CD4-positive, alpha-beta T cell treated with Interleukin-21 for 1 hour (primary cell): ENCODE measurements at places on chromosomes 13 and 19.

DNA sequence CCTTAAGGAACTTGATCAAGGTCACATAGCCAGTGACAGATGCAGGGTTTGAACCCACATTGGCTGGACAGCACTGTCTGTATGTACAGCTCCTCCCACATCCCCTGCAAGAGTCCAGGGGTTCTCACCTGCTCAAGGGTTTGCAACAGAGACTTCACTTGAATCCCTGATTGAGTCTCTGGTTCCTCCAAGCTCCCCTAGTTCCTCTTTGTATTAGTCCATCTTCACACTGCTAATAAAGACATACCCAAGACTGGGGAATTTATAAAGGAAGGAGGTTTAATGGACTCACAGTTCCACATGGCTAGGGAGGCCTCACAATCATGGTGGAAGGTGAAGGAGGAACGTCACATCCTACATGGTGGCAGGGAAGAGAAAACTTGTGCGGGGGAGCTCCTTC, 72.8 kb upstream of the CLDN10 start:
- no peak for DNase-seq

DNA sequence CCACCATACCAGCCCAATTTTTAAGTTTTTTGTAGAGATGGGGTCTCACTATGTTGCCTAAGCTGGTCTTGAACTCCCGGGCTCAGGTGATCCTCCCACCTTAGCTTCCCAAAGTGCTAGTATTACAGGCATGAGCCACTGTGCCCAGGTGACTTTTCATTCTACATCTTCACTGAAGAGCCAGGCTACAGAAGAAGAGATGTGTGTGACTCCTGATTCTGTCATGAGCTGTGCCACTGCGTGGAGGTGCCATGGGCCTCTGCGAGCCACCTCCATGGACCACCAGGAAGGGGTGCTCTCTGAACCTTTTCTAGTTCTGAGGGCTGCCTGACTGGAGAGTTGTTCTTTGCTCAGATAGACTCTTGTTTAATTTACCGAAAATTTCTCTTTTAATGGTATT, 56.6 kb upstream of the RANBP3 start:
- no peak for DNase-seq

DNA sequence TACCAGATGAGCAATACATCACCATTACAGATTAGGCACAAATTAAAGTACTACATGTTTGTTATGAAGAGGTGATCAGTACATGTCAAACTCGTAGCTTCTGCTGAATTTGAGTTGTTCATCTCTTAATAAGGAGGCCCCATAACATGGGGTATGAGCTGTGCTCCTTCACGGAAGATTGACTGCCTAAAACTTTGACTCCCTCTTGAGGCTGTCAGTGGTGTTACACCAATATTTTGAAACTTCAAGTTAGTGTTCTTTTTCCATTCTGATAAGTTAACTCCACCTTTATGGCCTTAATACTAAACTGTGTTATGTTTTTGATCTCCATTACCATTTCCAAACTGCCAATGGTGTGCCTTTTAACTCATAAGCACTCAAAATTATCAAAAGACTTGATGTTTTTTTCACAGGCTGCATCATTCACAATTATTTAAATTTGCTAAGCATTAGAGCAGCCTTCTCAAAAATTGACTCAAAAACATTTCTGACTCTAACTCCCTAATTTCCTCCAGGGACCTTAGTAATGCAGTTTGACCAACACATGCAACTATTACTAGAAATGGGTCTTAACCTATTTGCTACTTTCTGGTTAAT, 1591.5 kb downstream of the PCDH9 start:
- no peak for DNase-seq

DNA sequence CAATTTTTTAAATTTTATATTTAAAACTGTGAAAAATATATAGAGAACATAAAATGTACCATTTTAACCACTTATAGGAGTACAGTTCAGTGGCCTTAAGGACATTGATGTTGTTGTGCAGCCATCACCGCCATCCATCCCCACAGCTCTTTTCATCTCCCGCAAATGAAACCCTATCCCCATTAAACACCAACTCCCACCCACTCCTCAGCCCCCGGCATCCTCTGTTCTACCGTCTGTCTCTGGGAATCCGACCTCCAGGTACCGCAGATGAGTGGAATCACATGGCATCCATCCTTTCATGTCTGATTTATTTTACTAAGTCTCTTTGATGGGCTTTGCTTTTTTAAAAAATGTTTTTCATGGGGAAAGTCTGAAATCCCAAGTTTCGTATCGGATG, 23.8 kb upstream of the SMIM17 start:
- no peak for DNase-seq

- no peak for DNase-seq
These were observed 43.0 kb downstream of the CEP89 start for GRCh38 chr19:32928806-32929205.

GRCh38 chr13:95647321-95647720, 2.8 kb upstream of the DZIP1 start:
- DNase-seq = no peak

DNA sequence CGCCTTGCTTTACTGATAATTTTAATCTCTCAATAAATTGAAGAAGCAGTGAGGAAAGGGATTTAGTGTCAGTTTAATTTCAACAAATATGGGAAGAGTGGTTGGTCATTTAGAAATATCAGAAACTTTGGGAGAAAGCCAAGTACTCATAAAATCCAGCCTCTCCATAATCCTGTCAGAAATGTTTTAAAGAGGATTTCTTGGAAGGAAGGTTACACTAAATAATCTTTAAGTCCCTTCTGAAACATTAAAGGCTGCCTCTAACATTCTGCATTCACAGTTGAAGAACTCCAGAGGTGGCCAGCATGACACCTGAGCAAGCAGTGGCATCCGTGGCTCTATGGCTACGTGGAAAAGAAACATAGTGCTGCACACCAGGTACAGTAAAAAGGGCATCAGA, 378.5 kb downstream of the ENOX1 start:
- no peak for DNase-seq

- DNase-seq = no peak
These were observed 238.2 kb upstream of the IRS2 start for GRCh38 chr13:110024645-110024980.

GRCh38 chr13:43979492-43979891, 99.8 kb downstream of the LACC1 start:
- no peak for DNase-seq

GRCh38 chr19:30428092-30428680, 56.0 kb downstream of the ZNF536 start:
- DNase-seq = no peak

DNA sequence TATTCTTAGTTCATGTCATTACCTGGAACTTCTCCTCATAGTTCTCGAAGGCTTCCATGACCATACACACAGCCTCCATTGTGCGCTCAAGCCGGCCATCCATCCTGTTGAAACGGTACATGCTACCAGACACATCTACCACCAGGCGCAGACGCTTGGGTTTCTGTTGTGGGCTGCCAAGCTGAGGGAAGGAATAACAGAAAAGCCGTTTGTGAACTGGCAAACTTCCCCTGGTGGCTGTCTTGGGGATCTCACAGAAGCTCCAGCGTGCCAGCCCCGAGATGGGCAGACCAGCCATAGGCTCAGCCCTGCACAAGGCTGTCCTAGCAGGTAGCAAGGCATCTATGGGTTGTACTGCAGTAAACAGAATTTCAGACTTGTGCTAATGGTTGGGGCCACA, 130.1 kb downstream of the RGCC start:
- peak; percentile 22 for DNase-seq

GRCh38 chr19:4598712-4599111, 39.2 kb upstream of the SEMA6B start:
- DNase-seq = no peak

GRCh38 chr13:41494202-41494601, 36.9 kb downstream of the RGCC start:
- no peak for DNase-seq

DNA sequence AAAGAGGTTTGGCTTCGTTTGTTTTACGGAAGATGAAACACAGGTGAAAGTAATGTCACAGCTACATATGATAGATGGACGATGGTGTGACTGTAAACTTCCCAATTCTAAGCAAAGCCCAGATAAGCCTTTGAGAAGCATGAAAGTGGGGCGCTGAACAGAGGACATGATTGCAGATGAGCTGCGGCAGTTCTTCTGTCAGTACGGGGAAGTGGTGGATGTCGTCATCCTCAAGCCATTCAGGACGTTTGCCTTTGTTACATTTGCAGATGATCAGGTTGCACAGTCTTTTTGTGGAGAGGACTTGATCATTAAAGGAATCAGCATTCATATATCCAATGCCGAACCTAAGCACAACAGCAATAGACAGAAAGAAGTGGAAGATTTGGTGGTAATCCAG, 111.5 kb upstream of the DIAPH3 start:
- DNase-seq = no peak

- DNase-seq = no peak
These were observed 32.3 kb downstream of the UGGT2 start for GRCh38 chr13:96020931-96021330.

- DNase-seq = no peak
These were observed 83.6 kb downstream of the FGF14 start for GRCh38 chr13:102318233-102318632.

GRCh38 chr13:66492479-66492878, 737.7 kb downstream of the PCDH9 start:
- no peak for DNase-seq

DNA sequence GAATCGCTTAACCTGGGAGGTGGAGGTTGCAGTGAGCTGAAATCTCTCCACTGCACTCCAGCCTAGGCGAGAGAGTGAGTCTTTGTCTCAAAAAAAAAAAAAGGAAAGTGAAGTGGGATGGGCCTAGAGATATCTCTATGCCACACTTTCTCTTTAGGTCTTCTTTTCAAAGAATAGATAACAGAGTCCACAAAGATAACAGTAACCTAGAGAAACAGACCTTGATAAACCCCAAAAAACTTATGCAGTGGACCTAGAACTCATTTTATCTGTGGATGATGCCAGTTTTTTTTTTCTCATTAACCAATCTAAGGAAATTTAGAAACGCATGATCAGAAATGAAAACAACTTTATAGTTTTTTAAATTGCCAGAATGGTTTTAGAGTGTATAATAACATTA, 227.4 kb downstream of the LHFPL6 start:
- no peak for DNase-seq

- DNase-seq = no peak
These were observed 34.2 kb downstream of the MBNL2 start for GRCh38 chr13:97256343-97256783.

DNA sequence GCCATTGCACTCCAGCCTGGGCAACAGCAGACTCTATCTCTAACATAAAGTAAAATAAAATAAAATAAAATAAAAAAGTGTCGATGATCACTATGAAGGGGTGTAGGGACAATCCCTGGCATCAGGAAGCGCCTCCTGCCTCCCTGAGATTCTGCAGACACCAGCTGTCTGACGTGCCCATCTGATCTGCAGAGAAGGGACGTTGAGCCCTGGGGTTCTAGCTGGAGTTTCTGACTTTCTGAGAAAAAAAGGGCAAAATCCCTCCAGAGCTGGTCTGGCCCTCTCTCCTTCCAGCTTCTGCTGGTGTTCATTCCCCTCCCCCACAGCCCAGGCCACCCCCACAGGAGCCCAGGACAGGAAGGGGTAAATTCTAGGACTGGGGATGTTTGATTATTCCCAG, 2.4 kb upstream of the ADGRE5 start:
- no peak for DNase-seq

DNA sequence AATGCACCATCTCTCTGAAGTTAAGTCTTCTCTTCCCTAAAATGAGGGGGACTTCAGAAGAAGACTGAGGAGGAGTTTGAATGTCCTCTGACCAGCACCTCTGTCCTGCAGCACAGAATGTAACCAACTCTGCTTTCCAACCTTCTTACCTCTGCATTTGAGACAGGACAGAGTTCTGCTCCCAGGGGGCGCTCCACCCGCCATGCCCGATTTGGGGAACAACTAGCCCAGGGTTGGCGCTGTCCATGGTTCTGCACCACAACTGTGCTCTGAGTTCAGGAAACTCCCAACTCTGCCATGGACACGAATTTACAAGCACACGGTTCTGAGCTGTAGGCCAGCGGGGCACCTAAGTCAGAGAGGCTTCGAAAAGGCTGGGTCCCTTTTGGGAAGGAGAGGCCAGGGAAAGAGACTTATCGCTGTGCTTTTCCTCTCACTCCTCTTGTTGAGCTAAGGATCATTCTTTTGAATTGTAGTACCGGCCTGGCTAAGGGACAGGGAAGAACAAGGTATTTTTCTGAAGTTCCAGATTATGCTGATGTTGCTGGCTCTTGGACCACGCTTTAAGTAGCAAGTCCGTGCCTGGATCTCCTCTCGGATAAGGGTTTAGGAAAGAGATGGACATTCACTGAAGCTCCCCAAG, 22.2 kb downstream of the SIGLEC5 start:
- DNase-seq = peak; percentile 51

- no peak for DNase-seq
These were observed 1421.5 kb upstream of the SPRY2 start for GRCh38 chr13:81762449-81762848.

GRCh38 chr13:22039961-22040360, 369.1 kb downstream of the FGF9 start:
- no peak for DNase-seq

DNA sequence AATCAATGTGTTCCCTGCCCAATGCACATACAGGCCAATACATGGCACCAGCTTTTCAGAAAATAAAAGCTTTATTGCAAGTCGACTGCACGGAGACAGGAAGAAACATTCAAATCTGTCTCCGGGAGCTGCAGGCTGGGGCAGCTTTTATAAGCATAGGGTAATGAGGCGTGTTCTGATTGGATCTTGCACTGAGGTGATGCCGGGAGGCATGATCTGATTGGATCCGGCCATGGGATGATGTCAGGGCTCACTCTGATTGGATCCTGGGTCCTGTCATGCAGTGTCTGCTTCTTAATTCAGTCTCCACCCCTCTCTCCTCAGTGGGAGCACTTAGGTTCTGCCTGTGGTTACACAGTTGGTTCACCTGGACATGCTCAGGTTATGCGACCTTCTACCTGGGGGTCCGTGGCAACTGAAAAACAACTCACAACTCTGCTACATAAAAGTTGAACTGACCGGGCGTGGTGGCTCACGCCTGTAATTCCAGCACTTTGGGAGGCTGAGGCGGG, 11.8 kb upstream of the FBN3 start:
- no peak for DNase-seq

DNA sequence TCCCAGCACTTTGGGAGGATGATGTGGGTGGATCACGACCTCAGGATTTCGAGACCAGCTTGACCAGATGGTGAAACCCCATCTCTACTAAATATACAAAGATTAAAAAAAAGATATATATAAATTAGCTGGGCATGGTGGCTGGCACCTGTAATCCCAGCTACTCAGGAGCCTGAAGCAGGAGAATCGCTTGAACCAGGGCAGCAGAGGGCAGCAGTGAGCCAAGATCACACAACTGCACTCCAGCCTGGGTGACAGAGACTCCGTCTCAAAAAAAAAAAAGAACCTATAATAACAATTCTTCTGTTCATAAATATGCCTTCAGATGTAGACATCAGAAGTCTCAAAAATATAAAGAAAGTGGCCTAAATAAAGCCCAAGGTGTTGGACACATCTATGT, 7.6 kb downstream of the ZNF737 start:
- no peak for DNase-seq

DNA sequence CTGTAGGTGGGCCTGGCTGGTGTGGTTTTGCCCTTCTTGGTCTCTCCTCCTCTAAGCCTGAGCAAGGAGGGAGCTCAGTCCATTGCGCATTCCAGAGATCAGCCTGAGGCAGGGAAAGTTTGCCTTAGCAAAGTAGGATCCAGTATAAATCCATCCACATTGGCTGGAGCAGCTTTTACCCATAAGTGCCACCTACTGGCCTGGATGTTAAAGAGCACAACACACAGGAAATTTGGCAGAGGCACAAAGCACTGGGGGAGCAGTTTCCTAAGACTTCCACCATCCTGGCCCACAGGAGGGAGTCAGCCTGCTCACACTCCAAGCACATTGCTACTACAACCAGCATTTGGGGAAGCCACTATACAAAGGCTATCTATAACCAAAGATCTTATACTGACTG, 1124.2 kb downstream of the SLITRK1 start:
- DNase-seq = no peak
